ENCODE measurements at places on chromosomes 12 and 14.
A peak's percentile ranks its signal among the peaks of the same experiment; 100 is the strongest.

- no peak for DNase-seq
Measured at GRCh38 chr12:108563804-108564151, 1.4 kb downstream of the ISCU start.

- DNase-seq, result no peak
Measured at GRCh38 chr12:68281322-68282077, 28.1 kb upstream of the IL22 start.

- DNase-seq, result no peak
Measured at GRCh38 chr12:75786070-75786469, 245.5 kb downstream of the PHLDA1 start.

- DNase-seq, result no peak
Measured at GRCh38 chr12:9740106-9740750, 7.3 kb upstream of the CLECL1 start.

DNA sequence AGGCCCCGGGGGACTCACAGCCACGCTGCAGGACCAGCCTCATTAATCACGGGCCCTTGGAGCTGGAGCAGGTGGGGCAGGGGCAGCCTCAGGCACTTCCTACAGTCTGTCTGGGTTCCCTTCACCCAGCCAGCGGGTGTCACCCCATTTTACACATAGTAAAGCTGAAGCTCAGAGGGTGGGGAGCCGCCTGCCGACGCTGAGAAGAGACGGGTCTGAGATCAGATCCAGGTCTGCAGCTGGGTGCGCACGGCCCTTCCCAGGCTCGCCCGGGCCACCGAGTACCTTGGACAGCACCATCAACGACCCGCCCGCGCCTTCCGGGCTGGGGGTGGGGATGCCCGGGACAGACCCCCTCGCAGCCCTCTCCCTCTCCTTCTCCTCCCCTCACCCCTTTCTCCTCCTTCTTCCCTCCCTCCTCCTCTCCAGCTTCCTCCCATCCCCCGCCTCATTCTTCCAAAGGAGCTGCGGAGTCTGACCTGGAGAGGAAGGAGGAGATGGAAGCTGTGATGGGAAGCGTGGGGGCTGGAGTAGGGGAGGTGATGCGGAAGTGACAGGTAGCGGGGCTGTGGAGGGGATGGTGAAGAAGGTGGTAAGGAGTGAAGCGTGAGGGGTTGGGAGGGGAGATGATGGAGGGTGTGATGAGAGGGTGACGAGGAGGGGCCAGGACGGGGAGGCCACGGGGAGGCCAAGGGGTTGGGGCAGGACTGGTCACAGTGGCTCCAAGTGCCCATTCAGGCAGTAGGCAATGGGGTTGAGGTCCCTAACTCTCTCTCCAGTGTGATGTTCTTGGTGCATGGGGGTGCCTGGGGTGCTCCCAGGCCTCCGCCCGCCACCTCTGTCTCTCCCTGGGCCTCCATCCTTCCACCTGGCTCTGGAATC lies 8.8 kb downstream of the DTX1 start:
- peak; percentile 9 for DNase-seq

DNA sequence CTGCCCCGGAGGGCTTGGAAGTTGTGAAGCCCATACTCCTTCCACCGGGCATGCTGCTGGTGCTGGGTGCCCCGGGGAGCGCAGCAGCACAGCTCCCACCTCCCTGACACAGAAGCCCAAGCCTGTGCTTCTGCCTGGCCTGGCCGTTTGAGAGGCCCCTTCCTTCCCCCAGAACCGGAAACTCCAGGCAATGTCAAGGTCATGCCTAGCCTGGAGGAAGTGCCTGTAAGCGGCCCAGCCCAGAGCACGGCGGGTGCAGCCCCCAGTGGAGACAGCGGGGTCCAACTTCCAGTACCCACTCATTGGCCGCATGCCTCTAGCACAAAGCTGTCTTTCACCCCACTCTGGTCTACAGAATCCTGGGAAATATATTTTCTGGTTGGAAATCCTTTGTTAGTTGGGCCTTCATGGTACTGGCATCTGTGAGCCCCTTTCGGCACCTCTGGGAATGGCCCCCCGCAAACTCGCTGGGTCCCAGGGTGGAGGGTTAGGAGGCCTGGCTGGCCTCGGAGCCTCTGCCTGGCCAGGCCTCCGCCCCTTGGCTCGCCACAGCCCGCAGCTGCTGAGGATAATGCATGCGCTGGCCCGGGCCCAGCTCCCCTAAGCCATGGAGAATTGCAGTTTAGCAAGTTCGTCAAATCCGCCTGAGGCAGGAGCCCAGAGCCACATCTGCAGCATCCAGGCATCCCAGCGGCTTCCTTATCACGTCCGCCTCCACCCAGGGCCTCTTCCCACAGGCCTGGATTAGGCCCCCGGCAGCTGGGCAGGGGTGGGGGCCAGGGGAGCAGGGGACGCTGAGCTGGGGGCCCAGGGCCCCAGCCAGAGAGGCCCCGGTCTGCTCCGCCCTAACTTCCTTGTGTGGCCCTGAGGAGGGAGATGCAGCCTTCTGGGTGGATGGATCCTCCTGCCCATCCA lies 48.9 kb upstream of the DLK1 start:
- peak; percentile 68 for DNase-seq

- DNase-seq, result peak; percentile 79
Measured at GRCh38 chr14:68814539-68815297, 21.9 kb upstream of the ZFP36L1 start.

- DNase-seq, result no peak
Measured at GRCh38 chr14:99363616-99364290, 91.8 kb upstream of the BCL11B start.

DNA sequence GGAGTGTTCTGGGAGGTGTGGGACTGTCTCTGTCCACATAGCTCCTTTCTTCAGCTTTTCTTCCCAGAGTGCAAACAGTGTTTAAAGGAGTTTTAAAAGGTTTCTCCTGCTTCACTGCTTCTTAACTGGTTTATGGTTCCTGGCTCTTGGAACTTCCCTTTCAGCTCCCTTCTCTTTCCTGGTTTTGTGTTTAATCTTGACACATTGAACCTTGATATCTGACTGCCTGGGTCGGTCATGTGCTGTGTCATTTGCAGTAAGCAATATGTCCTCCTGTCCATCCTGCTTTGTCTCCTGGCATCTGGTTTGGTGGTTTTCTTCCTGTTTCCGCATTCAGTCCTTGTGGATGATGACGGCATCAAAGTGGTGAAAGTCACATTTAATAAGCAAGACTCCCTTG lies 2.2 kb downstream of the TMEM106C start:
- no peak for DNase-seq

DNA sequence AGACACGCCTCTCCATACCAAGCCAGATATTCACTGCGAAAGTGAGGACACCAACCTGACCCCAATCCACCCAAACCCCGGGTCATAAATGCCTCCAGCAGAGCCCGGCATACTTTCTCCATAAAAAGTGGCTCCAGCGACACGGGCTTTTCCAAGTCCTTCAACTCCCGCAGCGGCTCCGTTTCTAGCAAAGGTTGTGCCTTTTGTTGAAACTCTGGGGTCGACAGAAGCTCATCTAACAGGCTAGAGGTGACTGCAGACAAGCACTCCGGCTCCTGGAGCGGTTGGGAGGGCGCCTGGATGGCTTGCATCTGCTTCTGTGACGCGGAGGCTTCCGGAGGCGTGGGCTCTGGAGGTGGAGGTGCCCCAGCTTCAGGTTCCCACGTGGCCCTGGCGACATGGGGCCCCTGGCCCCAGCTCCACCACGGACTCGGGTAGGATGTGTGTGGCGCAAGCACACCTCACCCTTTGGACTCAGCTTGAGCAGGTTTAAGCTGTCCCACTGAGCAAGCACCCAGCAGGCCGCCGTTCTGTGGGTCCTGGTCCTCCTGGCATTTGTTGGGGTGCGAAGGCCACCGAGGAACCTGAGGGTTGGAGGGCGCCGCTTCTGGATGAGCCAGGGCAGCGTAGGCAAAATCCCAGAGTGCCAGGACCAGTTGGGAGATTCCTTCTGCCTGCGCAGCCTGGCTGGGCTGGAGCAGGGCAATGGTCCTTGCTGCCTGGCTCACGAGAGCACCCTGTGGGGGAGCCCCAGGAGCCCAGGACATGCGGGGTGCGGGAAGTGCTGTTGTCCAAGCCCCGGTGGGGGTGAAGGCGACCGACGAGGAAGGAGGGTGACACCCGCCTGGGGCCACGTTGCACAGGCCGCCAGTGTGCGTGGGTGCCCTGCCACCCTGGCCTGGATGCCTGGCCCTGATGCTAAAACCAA lies 186.3 kb downstream of the ALG10 start:
- no peak for DNase-seq

DNA sequence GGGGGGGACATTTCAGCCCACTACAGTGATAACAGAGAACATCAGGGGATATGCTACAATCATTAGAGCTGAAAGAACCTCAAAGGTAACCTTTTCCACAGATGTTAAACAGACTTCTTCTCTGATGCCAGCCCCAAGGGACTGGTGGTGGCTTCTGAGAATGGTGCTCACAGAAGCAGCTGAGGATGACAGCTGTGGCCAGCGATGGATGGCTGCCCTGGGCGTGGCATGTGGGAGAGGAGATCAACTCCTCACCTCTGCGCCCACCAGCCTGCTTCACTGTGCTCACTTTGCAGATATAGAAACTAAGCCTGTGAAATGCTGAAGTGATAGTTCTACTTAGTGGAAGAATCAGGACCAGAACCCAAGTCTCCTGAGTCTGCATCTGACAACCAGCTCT lies 33.0 kb downstream of the FOXN3 start:
- no peak for DNase-seq

DNA sequence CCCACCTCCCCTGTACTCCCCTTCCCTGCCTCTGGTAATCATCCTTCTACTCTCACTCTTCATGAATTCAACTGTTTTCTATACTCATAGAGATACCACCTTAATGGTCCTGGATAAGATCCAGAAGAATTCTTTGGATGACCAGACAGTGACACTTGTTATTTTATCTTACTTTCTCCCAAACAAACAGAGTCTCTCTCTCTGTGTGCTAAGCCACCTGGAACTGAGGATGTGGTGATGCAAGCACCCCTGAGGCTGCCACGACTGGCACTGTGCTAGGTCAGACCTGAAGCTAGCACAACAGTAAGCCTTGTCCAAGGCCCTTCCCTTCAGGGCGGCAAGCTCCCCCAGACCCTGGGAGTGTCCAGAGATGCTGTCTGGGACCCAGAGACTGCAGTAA lies 250.2 kb downstream of the C12orf50 start:
- no peak for DNase-seq

GRCh38 chr14:68577802-68578541 lies 214.9 kb downstream of the ZFP36L1 start:
- DNase-seq, result peak; percentile 98

- peak; percentile 34 for DNase-seq
Measured at GRCh38 chr12:47078733-47079467, 521 bp upstream of the PCED1B start.

DNA sequence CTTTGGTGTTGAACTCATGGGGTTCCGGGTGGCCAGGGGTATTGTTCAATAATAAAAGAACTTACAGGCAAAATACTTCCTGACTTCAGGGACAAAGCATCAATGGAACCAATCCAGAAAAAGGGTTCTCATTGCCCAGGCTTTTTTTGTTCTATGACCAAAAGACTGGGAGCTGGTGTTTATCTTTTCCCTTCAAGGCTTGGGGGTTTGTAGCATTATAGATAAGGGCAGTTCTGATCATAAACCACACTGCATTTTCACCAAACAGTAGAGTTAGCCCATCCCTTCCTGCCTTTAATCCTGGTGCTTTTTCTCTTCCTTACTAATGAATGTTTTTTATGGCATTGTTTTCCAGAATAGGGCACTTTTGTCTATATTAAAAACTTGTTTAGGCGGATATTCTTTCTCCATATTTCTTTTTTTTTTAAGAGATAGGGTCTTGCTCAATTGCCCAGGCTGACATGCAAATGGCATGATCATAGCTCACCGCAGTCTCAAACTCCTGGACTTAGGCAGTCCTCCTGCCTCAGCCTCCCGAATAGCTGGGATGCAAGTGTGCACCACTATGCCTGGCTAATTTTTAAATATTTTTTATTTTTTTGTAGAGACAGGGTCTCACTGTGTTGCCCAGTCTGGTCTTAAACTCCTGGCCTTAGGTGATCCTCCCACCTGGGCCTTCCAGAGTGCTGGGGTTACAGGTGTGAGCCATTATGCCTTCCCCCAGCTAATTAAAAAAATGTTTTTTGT lies 9.7 kb downstream of the FUT8 start:
- no peak for DNase-seq

- DNase-seq, result peak; percentile 43
Measured at GRCh38 chr12:52221912-52222457, 11.1 kb upstream of the KRT7 start.

DNA sequence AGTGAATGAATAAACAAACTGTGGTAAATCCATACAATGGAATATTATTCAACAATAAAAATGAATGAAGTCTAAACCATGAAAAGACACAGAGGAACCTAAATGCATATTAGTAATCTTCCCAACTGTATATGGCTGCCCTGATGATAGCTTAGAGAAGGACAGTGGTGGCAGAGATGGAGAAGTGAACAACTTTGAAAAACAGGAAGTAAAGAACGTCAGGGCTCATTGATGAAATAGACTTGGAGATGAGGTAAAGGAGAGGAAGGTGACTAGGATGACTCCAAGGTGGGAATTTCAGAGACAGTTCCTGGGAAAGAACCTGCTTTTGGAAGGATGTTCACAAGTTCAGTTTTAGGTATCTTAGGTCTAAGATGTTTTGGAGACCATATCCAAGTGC lies 36.3 kb upstream of the NT5DC3 start:
- no peak for DNase-seq

DNA sequence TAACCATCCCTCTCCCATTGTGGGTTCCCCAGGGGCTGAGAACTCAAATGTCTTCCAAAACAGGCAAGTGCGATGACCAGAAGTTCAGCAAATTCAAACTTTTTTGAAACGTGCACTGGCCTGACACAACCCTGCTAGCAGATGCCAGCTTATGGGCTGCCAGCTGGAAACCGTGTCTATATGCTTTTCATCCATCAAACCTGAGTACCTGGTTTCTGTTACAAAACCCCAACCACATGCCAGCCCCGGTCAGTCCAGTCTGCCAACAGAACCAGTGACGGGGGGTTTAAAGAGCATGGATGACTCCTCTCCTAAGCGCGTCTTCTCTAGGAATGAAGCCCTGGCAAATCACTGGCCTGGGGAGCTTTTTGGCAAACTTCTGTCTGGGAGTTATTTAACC lies 189.7 kb downstream of the TTC7B start:
- DNase-seq, result no peak

DNA sequence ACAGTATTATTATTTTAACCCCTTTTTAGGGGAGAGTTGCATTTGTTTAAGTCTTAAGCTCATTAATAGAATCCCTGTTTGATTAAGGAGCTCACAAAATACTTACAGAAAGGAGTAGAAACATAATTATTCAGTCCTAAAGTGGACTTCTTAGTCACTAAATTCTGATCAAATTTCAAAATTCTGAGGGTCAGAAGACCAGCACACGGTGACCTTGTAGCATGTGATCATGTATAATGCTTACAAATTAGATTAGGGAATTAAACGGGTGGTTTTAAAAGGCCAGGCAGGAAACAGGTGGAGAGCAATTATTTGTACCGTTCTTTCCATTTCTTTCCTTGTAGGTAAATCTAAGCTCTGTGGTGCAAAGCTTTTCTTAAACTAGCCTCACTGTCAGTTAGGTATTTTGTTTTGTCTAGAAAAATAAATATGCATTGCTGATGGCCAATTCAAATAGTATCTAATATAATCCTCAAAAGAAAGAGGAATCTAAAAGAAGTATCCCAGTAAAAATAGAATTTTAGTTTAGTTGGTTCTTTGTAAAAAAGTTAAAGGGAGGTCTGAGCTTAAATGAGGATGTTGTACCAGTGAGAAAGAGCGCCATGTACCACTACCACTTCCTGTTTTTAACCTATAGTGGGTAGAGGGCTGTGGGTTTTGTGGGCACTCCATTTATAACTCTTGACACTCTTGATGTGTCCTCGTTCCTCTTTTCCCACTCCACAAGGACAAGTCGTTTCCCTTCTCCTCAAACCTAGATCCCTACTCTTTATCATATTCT lies 51.1 kb downstream of the SLC38A1 start:
- no peak for DNase-seq

- DNase-seq, result peak; percentile 10
Measured at GRCh38 chr12:32069071-32069470, 37.6 kb upstream of the BICD1 start.

All from fibroblast of skin of scalp (primary cell).